ENCODE measurements at places on chromosomes 7 and 10.

GRCh38 chr7:108127461-108127860, 2.7 kb downstream of the LAMB4 start:
- DNase-seq: no peak

DNA sequence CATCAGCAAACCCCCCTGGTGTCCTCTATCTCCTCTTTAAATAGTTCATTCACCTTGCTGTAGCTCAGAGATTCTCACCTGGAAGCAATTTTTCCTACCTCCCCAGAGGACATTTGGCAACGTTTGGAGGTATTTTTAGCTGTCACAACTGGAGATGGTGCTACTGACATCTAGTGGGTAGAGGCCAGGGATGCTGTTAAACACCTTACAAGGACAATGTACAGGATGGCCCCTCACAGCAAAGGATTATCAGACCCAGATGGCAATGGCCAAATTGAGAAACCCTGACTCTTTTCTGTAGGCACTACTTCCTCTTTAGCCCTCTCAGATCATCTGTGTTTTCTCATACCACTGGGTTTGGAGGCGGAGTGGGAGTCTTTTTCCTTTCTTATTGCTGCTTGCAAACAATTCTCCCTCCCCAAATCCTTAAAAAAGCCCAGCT, 13.2 kb upstream of the TRA2A start:
- no peak for DNase-seq

DNA sequence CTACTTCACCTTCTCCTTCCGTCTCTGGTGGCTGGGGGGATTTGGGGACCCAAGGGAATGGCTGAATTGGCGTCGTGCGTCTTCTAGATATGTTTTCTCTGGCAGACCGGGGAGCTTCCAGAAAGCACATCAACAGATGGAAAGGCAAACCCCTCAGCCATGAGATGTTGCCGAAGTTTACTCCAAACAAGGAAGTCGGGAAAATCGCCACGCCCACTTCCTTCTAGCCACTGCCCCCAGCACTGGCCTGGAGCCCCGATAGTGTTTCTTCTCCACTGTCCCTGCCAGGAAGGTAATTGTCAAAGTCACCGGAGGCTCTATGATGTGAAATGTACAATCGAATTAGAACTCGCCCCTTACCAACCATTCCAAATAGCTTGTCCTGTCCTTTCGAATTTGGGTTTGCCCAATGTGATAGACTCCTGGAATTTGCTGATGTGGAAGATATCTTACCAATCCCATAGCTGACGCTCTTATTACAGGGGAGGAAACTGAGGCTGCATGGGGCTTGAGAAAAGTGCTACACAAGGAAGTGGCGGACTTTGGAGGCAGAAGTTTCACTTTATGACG, 191.0 kb downstream of the LSM5 start:
- no peak for DNase-seq

GRCh38 chr10:297567-297966, 162.3 kb downstream of the ZMYND11 start:
- DNase-seq: no peak

DNA sequence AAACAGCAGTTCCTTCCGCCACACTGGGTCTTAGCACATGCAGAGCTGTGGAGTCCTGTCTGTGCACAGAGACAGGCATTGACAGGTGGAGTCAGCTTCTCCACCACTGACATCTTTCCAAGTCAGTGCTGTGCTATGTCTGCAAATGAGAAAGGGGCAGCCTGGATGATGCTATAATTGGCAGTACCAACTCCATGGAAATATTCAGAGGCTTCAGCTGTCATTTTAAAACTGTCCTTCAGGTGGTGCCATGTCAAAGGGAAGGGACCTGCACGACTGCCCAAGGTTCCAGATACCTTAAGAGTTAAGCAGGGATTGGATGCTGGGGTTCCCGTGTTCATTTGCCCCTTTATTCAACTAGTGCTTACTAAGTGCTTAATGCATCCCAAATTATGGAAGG, 258.0 kb upstream of the PRKCQ start:
- no peak for DNase-seq

GRCh38 chr7:134686786-134687185, 40.1 kb downstream of the BPGM start:
- DNase-seq: no peak

DNA sequence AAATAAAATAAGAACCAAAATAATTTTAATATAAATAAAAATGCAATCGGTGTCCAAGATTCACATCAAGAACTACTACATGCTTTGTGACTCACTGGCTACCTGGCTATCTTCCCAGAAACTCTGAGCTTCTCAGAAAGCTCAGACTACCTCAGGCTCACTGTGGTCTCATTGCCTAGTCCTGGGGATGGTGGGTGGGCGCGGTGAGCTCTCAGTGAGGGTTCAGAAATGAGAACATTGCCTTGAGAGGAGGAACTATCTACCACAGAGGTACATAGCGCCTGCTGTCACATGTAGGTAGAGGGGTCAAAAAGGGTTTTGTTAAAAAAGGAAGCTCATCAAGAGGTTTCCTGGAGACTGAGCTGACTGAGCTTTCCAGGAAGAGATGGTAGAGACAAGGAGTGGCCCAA, 108.0 kb downstream of the WDFY4 start:
- no peak for DNase-seq

GRCh38 chr7:11552676-11553296, 279.2 kb downstream of the THSD7A start:
- DNase-seq: no peak

DNA sequence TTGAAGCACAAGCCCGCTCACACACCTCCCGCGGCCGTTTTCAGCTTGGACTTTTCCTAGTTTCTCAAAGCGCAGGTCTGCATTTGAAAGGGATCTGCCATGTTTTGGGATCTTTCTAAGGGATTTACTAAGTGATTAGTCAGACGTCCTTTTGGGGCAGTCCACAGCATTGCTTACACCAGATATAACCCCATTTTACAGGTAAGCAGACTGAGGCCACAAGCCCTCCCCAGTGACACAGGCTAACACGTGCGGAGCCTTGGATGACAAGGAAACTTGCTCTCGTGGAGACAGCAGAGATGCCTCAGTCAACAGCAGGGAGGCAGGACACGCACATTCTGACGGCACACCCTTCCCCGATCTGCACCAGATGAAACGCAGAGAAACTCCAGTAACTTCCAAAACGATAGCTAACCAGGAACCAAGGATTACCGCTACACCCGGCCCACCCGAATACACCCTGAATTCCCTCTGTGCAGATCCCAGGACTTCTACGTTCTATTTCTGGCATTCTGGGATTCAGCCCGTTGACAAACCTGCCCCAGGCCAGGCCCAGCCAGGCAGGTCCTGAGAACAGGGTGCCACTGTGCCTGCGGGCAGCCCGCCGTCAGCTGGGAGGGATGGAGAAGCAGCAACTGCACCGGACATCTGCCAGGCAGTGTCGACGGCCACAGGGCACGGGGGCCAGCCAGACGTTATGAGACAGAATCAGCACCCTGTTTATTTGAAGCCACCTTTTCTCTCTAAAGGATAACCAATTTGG, 27.9 kb downstream of the FOXL3 start:
- DNase-seq: no peak

DNA sequence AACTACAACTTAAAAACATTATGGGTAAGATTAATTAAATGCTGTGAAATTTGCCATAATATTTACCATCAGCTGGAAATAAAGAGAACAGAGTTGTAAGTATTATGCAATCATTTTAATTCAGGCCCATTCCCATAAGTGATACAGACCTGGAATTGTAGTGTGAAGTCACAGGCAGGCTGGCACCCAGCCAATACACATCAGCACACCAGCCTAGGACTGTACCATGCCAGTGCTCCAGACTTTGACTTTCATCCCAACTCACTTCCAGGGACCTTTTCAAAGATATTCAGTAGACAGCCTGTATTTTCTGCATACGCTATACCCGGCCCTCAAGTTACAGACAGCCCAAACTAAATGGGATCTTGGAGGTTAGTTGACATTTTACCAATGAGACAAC, 143.3 kb downstream of the TES start:
- no peak for DNase-seq

GRCh38 chr7:138324941-138325340, 135.1 kb upstream of the TRIM24 start:
- no peak for DNase-seq

GRCh38 chr10:85149766-85150165, 821.4 kb downstream of the CCSER2 start:
- no peak for DNase-seq

DNA sequence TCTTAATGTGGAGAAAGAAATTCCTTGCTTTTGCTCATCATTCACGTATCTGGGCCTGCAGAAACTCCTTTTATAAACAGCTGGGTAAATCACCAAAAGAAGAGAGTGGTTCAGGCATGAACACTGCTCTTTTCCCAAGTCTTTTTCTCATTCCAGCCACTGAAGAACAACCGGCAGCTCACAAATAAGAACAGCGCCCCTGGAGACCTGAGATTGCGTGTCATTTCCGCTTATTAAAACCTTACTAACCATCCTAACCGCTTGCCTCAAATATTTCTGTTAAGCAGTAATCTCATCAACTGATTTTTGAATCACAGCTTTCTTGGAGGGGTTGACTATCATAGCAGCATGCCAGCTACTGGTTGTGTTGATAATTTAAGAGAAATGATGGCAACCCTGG, 213.0 kb upstream of the PLXNA4 start:
- no peak for DNase-seq

- DNase-seq: no peak
These were observed 96.0 kb upstream of the ADO start for GRCh38 chr10:62708569-62708968.

DNA sequence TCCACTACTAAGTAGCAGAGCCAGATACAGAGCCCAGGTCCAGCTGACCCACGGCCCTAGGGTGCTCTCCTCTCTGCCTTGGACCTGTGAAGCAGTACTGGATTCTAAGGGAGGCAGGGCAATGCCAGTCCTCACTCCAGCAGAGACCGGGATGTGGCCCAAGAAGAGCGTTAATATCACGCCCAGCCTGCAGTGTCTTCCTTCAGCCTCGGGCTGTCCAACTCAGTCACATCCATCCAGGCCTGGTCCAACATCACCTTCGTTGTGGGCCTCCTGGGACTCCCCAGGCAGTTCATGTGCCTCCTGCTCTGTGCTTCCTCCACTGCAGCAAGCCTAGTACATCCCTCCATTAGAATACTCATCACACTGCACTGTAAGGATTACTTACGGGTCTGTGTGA, 114.5 kb downstream of the GRID1 start:
- no peak for DNase-seq

DNA sequence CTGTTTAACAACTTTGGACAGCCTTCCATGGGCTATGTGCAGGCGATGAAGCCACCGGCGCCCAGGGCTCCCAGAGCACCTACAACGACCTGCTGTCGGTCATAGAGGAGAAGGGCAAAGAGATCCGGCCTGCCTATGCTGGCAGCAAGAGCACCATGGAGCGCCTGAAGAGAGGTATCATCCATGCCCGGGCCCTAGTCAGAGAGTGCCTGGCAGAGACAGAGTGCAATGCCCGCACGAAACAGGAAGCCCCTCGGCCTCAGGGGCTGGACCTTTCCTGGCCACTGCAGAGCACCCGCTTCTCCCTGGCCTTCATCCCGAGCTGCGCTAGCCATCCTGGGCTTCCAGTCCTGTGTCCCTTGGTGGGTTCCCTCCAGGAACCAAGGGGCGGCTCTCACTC, 497.0 kb upstream of the PHF14 start:
- DNase-seq: no peak

- no peak for DNase-seq
These were observed 84.0 kb upstream of the FAM3C start for GRCh38 chr7:121480058-121480457.

- DNase-seq: no peak
These were observed 5.6 kb downstream of the MORN4 start for GRCh38 chr10:97627731-97628130.

DNA sequence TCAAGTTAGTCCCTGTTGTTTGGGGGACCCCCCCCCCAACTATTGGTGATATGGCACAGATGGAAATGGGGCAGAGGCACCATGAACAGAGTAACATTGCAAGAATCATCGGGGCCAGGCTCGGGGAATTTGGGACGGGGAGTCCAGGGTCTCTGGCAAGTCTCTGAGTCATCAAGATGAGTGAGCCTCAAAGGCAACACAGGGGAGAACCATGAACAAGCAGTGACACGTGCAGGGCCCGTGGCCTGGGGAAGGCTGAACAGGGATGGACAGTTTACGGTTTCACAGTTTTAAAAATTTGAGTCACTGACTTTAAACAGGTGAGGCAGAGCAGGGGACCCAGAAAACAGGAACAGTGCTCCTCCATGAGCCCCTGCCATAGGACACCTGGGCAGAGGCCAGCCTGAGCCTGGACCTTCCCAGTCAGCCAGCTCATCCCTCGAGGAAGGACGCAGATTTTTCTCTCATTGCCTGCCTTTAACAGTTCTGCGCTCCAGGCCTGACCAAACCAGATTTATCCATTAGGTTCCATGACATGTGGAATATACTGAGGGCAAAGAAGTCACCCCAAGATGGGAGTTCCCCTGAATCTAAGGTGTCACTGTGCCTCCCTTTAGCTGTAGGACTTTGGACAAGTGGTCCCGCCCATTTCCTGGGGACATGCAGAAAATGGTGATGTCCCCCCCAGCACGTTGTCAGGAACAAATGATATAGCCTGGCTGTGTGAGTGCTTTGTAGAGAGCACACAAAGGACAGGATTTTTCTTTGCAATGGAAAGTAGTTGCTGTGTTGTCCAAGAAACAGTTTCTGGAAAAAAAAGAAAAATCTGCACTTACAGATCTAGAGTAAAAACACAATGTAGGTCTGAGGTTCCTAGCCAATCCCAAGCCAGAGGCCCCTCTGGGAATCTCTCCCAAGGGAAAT, 23.8 kb downstream of the CHST15 start:
- DNase-seq: no peak

GRCh38 chr7:32470871-32471270, 19.3 kb downstream of the LSM5 start:
- no peak for DNase-seq

GRCh38 chr7:117020591-117020973, 67.3 kb downstream of the ST7 start:
- no peak for DNase-seq

DNA sequence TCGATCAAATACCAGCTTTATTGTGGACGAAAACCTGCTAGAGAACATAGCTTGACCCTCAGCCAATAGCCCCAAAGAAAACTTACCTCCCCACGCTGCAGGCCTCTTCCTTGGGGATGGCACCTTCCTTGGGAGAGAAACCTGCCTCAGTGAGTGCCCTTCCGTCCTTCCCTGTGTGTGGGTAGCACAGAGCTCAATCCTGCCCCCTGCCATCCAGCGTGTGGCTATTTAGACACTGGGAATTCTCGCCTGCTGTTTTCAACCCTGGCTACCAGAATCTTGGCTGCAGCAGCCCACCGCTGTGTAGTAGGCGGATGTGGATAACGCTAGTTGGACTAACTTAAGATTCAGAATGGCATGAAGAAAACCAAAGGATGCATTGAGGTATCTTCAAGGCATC, 238.2 kb downstream of the TEX36 start:
- DNase-seq: no peak
